ENCODE measurements at places on chromosomes 4 and X. TPM values are rescaled to one million over a fixed set of nuclear protein-coding genes. Genes with fewer than 3 reads are reported as not detected.

GRCh38 chr4:168796362-168797106 lies 213.5 kb downstream of the CBR4 start:
- H3K27me3 ChIP-seq: no peaks in the 10 kb centered on the region
- H3K4me3 ChIP-seq: no peak overlapping the region
- peak overlapping the region; percentile 97 for H3K27ac ChIP-seq
- H3K36me3 ChIP-seq: no peaks in the 10 kb centered on the region
- peaks cover 29% of the 10 kb centered on the region for H3K4me1 ChIP-seq
- peak; percentile 94 for DNase-seq

DNA sequence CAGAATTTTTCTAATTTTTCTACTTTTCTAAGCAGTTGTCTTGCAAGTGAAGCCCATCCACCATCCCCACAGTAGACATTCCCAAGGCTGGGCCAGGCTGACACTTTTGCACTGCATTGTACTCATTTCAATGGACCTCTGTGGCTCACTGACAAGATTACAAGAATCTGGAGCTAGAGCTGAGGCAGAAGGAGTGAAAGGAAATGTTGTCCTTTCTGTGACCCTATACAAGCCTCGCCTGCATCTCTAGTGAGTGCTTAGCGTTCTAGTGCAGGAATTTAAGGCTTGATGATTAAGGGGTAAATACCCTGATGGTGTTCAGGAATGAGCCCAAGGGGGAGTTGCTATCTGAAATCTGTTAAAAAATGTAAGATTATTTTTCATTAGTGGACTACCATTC lies 6.3 kb downstream of the MAGED1 start:
- peaks cover 13% of the 10 kb centered on the region for H3K4me1 ChIP-seq
- H3K27me3 ChIP-seq: no peaks in the 10 kb centered on the region
- no peak overlapping the region for H3K27ac ChIP-seq
- peaks cover 42% of the 10 kb centered on the region for H3K36me3 ChIP-seq

GRCh38 chr4:55491486-55491885 lies 55.2 kb downstream of the CLOCK start:
- peak; percentile 22 for DNase-seq
- H3K27ac ChIP-seq: no peak overlapping the region
- H3K4me1 ChIP-seq: peaks cover 2% of the 10 kb centered on the region
- H3K27me3 ChIP-seq: no peaks in the 10 kb centered on the region
- H3K36me3 ChIP-seq: peaks cover 4% of the 10 kb centered on the region

GRCh38 chrX:18149454-18149853 lies 71.2 kb downstream of the BEND2 start:
- H3K27me3 ChIP-seq: no peaks in the 10 kb centered on the region
- no peak overlapping the region for H3K27ac ChIP-seq
- no peak for DNase-seq
- no peaks in the 10 kb centered on the region for H3K4me1 ChIP-seq
- H3K4me3 ChIP-seq: no peak overlapping the region

DNA sequence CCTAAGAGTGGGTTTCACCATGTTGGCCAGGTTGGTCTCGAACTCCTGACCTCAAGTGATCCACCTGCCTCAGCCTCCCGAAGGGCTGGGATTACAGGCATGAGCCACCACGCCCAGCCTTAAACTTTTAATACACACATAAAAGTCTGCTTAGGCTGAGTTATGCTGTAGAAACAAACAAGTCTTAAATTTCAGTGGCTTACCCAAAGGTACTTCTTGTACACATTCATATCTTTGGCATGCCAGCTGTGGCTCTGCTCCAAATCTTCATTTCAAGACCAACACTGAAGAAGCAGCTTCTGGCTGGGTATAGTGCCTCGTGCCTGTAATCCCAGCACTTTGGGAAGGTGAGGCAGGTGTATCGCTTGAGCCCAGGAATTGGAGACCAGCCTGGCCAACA lies 80.3 kb downstream of the PPEF2 start:
- no peaks in the 10 kb centered on the region for H3K27me3 ChIP-seq
- peaks cover 5% of the 10 kb centered on the region for H3K36me3 ChIP-seq
- no peak overlapping the region for H3K27ac ChIP-seq
- no peaks in the 10 kb centered on the region for H3K4me1 ChIP-seq
- DNase-seq: peak; percentile 58
- H3K4me3 ChIP-seq: no peak overlapping the region

- no peak for DNase-seq
- H3K4me3 ChIP-seq: no peak overlapping the region
- no peak overlapping the region for H3K27ac ChIP-seq
- H3K27me3 ChIP-seq: no peaks in the 10 kb centered on the region
These were observed 54.2 kb downstream of the EDNRA start for GRCh38 chr4:147535124-147535523.

The LINC00632 gene
- 318 TPM for total RNA-seq

The UGT2B15 gene
- not detected for total RNA-seq

The AMER1 gene
- total RNA-seq: 6.5 TPM

The GLRA2 gene
- total RNA-seq: not detected

The ARSJ gene
- total RNA-seq: 60.1 TPM

The HADH gene
- total RNA-seq: 24.2 TPM

Data from astrocyte (in vitro differentiated cells and primary cell).